Astrocyte of the spinal cord (primary cell): ENCODE measurements at places on chromosomes 5 and 9.

DNA sequence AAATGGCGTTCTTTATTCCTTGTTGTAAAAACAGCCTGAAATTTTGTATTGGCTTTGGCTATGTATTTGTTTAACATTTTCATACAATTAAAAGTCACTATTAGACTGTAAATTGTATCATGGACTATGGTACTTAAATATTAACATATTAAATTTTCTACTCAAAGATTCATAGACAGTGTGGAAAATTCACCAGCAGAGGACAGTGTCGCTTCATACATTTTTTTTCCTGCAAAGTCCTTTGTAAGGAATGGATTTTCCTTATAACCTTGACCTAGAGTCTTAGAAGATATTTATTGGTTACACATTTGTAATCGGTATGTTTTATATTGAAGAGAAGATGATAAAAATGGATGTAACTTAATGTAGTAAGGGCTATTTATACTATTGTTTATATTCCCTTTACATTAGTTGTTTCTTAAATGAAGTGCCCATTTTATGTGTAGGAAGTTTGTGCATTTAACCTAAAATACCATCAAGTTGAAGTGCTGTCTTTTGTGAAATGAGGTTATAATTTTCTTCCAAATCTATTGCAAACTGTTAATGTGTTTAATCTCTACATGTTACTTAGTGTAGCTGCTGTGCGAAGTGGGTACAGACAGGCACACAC, 150.1 kb downstream of the KDM4C start:
- peak; percentile 56 for DNase-seq

DNA sequence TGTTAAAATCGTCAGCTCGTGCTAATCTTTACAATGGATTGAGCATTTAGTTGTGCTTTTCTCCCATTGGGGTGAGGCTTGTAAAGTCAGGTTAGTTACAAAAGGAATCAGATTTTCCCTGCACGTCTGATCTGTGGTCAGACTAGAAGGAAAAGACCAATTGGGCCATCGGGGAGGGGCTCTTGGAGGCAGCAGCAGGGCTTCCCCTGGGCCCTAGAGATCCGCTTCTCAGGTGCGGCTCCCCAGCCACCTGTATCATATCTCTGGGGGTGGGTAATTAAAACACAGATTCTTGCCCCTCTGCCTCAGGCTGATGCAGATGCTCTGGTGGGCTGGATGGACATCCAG, 200.3 kb downstream of the HSPA4 start:
- DNase-seq, result no peak

DNA sequence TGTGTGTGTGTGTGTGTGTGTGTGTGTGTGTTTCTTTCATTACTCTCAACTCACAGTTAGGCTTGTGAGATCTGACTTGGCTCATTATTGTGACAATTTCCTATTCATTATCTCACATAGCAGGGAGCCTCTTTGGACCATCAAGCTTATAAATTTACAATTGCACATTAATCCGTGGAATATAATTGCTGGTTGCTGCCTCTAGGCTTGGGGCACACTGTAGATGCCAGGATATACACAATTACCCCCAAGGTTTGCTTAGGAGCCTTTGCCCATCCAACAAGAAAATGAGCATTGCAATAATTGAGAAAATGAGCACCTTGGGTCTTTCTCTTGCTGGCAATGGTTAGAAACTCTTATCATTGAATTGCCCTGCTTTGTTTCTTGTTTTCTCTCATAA, 161.6 kb upstream of the DMRTA1 start:
- DNase-seq, result no peak

GRCh38 chr5:110386782-110387181, 339.7 kb downstream of the TMEM232 start:
- peak; percentile 72 for DNase-seq

DNA sequence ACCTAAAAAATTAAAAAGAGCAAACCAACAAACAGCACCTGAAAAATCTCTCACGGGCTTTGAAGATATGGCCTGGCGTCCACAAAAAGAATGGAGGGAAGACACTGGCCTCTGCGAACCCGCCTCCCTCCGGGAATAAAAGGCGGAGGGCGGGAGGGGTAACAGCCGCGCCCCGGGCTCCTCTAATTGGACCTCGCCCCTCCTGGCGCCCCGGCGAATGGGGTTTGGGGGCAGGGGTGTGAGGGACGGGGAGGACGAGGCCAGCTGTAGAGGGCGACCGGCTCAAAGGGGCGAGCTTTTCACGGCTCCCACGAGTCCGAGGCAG, 753 bp downstream of the FANCC start:
- DNase-seq, result peak; percentile 47

DNA sequence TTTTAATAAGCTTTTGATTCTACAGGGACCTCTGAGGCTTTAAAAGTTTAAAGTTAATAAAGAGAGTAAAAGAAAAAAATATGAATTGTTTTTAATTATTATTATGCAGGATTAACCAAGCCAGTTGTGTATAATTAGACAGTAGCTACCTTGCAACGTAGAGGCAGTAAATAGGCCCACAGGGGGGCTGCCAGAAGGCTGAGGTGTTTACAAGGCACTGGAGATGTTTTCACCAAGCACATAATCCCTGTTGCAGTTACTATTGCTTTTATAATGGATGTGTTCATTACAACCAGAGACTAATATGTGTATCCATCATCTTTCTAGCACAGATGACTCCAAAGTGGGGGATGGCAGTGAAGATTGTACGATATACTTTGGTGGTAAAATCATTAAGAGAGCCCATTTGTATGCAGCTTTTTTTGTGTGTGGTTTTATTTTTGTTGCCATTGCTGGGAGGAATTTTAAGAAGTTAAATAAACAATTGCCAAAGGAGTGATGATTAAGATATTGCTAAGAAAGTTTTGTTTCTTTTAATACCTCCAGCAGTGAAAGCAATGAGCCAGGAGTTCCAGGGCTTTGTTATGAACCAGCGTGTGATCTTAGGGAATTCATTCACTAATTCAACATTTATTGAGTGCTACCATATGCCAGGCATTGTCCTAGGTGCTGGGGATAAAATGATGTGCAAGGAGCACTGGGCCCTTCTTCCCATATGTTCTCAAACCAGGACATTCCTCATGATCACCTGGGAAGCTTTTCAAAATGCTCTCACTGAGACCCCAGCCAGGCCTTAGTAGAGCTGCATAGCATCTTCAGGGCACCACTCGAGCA, 138.7 kb upstream of the EFNA5 start:
- peak; percentile 45 for DNase-seq

DNA sequence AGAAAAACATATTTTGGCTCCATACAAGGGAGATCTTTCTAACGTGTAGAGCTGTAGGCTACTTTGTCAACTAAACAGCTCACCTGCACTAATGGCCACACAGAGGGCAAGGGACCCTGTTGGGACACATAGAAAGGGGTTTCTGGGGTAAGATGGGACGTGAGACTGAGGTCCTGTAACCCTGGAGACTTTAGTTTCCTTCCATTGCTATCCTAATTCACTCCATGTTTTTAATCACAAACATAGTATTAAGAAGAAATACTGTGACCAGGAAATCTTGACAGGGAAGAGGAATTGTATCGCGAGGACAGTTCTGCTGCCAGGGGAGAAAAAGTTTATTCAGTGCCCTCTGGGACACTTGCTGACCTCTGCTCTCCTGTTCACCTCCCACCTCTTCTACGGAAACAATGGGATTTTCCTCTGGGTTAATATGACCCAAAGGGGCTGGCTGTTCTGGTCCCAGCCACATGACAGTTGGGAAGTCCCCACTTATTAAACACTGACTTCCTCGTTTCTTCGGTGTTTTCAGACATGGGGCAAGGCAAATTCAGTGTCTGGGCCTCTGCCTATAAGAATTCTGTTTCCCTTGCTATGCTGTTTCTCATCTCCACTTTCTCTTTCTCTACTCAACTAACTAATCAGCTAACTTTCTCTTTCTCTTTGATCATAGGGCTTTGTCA, 106.9 kb upstream of the SEMA6A start:
- no peak for DNase-seq

- no peak for DNase-seq
These were observed 1.6 kb downstream of the SOWAHA start for GRCh38 chr5:132814503-132815294.

GRCh38 chr5:109105631-109106267, 304.0 kb downstream of the PJA2 start:
- DNase-seq, result peak; percentile 90

GRCh38 chr5:100827481-100827889, 75.6 kb downstream of the ST8SIA4 start:
- peak; percentile 14 for DNase-seq

DNA sequence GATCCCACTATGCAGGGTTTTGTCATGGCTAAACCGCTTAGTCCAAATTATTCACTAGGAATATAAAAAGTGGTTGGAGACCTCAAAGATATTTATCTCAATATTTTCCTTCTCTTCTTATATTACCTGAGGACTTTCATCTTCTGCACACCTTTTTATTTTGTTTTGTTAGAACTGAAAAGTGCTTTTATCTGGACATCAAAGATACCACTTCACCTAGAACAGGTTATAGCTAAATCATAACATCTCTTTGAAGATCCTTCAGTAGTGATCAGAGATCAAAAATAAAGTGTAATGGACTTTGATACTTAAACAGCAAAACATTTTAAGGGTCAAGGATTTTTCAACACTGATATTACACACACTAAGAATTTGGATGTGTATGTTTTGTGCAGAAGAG, 160.2 kb downstream of the MCTP1 start:
- DNase-seq, result no peak

DNA sequence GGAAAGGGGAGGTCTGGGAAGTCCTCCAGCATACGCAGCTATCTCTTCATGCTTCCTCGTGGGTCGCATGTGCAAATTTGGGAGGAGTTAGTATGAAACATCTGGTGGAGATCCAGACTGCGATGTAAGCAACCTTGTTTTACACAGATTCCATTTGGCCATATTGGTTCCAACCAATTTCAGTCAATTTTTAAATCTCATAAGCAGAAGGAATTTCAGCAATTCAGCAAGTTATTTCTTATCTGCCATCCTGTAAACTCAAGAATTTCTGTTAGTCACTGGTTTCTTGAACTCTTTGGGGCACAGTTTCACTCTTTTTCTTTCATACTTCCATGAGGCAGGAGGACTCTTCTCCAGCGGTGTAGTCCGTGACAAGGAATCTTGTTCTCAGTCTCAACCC, 130.4 kb upstream of the CLINT1 start:
- no peak for DNase-seq

DNA sequence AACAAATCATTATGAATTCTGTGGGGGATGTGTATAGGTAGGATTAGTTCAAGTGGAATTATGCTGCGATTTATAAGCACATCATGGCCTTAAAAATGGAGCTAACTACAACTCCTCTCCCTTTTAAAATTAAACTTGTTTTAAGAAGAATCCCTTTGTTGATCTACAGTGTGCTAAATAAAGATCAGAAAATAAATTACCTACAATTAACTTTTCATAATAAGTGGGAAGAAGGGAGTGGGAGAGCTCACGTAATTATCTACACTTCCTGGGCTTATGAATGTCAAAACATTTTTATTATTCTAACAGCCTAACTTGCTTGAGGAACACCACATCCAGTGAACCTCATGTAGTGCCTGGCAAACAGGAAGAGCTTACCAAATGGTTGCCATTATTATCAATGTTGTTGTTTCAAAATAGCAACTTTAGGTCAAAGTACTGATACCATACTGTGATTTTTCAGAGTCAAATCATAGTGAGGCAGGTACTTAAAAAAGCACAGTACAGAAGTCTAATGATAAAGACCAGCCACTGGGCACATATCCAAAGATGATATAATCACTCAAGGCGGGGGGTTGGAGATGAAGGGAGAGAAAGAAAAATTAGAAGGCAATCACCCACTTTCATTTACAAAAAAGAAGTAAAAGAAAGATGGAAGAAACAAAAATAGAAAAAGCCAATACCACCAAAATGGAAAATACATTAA, 174.0 kb downstream of the RAPGEF6 start:
- DNase-seq, result peak; percentile 32

DNA sequence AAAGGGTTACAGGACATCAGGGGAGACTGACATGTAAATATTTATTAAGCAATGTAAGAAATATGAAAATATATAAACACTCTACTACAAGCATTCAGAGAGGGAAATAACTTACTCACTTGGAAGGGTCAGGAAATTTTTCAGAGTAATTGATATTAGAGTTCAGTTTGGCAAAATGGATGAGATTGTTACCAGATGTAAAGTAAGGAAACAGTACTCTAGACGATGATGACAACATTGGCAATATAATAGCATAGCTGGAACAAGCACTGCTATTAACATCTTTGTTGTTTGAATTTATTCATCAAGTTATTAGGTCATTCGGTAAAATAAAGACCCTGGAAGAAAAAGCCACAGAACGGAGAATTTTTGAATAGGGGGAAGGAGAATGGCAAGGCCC, 49.1 kb downstream of the GNA14 start:
- no peak for DNase-seq

GRCh38 chr5:6410421-6410820, 32.1 kb upstream of the MED10 start:
- DNase-seq, result no peak

GRCh38 chr9:7171396-7172153, 413.8 kb downstream of the KDM4C start:
- no peak for DNase-seq

DNA sequence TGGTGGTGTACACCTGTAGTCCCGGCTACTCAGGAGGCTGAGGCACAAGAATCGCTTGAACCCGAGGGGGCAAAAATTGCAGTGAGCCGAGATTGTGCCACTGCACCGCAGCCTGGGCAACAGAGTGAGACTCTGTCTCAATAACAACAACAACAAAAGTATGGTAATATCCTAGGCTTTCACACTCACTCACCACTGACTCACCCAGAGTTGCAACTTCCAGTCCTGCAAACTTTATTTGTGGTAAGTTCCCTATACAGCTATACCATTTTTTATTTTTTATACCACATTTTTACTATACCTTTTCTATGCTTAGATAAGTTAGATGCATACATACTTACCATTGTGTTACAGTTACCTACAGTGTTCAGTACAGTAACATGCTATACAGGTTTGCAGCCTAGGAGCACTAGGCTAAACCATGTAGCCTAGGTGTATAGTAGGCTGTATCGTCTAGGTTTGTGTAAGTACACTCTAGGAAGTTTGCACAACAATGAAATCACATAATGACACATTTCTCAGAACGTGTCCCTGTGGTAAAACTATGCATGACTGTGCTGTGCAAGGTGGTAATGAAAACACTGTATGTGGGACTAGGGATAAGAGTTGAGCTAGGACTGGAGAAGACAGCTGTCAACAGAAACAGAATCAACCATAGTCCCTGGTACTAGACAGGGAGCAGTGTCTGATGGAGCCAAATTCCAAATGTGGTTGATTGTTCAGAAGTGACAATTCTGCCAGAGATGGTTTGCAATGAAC, 109.5 kb upstream of the RAD23B start:
- no peak for DNase-seq

GRCh38 chr9:5375091-5375490, 35.4 kb upstream of the RLN1 start:
- no peak for DNase-seq

GRCh38 chr9:70177121-70177520, 81.7 kb upstream of the SMC5 start:
- no peak for DNase-seq
